HepG2 (cell line): ENCODE measurements at places on chromosomes 16 and 17. TPM values are rescaled to one million over a fixed set of nuclear protein-coding genes. Genes with fewer than 3 reads are reported as not detected.

- DNase-seq: no peak
These were observed 25.7 kb downstream of the CDYL2 start for GRCh38 chr16:80778703-80779102.

GRCh38 chr16:56824331-56824730, 40.7 kb upstream of the SLC12A3 start:
- DNase-seq: peak; percentile 53

- DNase-seq: no peak
These were observed 299.3 kb upstream of the SOX9 start for GRCh38 chr17:71821511-71821910.

GRCh38 chr16:26733710-26734109, 333.0 kb upstream of the C16orf82 start:
- no peak for DNase-seq

GRCh38 chr16:72612256-72612655, 435.7 kb downstream of the ZFHX3 start:
- DNase-seq: no peak

DNA sequence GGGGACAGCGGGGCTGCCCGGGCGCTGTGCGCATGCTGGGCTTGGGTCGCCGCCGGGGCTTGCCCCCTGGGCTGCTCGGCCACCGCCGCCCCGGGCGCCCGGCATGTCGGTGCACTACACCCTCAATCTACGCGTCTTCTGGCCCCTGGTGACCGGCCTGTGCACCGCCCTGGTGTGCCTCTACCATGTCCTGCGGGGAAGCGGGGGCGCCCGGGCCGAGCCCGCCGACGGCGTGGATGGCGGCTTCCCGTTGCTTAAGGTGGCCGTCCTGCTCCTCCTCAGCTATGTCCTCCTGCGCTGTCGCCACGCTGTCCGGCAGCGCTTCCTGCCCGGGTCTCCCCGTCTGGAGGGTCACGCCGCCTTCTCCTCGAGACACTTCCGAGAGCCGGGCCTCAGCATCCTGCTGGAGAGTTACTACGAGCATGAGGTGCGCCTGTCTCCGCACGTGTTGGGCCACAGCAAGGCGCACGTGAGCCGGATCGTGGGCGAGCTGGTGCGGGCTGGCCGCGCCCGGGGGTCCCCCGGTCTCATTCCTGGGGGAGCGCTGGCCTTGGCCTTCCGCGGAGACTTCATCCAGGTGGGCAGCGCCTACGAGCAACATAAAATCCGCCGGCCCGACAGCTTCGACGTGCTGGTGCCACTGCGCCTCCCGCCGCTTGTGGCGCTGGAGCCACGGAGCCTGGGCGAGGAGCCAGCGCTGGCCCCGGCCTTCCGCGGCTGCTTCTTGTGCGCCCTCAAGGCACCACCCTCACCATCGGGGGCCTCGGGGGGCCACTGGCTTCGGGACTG, 789 bp downstream of the ITPRIPL2 start:
- no peak for DNase-seq

- DNase-seq: no peak
These were observed 374.7 kb upstream of the DYNLRB2 start for GRCh38 chr16:80166082-80166481.

DNA sequence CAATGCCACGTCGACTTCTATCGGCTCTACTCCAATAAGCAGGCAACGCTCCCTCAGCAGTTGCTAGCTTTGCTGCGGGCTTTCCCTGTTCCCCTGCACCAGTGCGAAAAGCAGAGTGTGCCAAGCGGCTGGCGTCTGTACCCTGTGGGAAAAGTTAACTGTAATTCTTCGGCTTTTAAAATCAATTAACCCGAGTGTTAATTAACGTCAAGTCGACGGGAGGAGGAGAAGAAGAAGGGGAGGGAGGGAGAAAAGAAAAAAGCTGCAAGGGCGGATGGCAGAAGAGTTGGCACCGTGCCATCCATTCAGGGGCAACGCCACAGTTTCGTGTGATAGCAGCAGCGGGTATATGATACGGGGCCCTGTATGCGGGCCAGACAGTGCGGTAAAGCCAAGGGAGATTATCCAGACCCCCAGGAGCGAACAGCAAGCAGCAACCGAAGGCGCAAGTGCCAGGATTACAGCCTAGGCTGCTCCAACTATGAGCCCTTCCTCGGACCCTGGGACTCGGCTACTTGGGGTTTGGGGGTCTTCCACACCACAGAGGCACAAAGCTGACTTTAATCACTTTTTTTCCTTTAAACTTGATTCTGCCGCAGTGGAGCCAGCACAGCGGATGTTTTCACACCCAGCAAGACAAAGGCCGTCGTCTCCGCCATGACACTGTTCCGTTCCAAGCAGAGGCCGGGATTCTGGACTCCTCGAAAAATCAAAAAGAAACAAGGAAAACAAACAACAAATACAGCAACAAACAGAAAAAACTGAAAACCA, 253.8 kb upstream of the PMFBP1 start:
- DNase-seq: no peak

GRCh38 chr16:84087466-84088151, 29.1 kb downstream of the MBTPS1 start:
- no peak for DNase-seq

Gene SLC12A3
- total RNA-seq: not detected in 2 replicates

Gene SCN4A
- total RNA-seq: 0.02 TPM in 1 of 2 replicates, not detected in the other

Gene ARHGAP23
- not detected in 2 replicates for total RNA-seq

Gene SCIMP
- total RNA-seq: not detected in 2 replicates

Gene TLCD3B
- total RNA-seq: not detected in 2 replicates

Gene CACNA1G
- 0.02 TPM in 1 of 2 replicates, not detected in the other for total RNA-seq

Gene HBA1
- total RNA-seq: 0.42 TPM in 1 of 2 replicates, not detected in the other

Gene KRT15
- 0.46 and 0.94 TPM in 2 replicates for total RNA-seq
